ENCODE measurements at places on chromosomes 6 and 20.
A peak's percentile ranks its signal among the peaks of the same experiment; 100 is the strongest.

- peak; percentile 69 for DNase-seq
Observed at GRCh38 chr6:16322666-16323312, 84.4 kb downstream of the GMPR start.

- no peak for DNase-seq
Observed at GRCh38 chr20:11001764-11002540, 328.2 kb upstream of the JAG1 start.

DNA sequence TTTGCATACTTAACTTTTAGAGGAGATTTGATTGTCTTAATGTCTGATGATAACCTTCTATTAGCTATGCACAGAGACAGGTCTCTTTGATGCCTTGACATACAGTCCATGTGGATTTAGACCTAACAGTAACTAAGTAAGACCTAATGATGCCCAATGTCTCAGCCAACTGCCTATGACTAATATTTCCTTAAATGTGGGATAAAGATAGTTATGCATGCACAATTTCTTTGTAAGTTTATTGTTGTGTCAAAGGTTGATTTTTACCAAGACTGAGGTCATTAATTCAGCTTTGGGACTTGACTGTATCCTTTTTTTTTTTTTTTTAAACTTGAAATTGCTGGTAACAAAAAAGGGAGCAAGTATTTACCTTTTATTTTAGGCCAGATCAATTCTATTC, 450.0 kb downstream of the HAO1 start:
- no peak for DNase-seq

GRCh38 chr6:145893586-145893985, 70.6 kb downstream of the SHPRH start:
- no peak for DNase-seq

DNA sequence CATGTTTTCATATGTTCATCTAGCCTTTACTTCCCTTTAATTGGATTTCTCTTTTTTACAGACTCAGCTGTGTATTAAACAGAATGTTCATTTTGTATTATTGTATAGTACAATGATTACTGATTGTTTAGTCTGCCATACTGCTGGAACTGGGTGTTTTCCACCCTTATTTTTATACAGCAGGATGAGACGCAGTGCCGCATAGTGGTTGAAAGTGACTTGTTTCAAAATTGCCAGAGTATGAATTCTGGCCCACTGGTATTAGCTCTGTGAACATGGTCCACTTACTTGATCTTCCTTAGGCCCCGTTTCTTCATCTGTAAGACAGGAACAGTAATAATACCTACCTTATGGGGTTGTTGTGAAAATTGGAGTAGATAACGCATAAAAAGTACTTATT, 22.1 kb downstream of the AFDN start:
- DNase-seq = no peak

DNA sequence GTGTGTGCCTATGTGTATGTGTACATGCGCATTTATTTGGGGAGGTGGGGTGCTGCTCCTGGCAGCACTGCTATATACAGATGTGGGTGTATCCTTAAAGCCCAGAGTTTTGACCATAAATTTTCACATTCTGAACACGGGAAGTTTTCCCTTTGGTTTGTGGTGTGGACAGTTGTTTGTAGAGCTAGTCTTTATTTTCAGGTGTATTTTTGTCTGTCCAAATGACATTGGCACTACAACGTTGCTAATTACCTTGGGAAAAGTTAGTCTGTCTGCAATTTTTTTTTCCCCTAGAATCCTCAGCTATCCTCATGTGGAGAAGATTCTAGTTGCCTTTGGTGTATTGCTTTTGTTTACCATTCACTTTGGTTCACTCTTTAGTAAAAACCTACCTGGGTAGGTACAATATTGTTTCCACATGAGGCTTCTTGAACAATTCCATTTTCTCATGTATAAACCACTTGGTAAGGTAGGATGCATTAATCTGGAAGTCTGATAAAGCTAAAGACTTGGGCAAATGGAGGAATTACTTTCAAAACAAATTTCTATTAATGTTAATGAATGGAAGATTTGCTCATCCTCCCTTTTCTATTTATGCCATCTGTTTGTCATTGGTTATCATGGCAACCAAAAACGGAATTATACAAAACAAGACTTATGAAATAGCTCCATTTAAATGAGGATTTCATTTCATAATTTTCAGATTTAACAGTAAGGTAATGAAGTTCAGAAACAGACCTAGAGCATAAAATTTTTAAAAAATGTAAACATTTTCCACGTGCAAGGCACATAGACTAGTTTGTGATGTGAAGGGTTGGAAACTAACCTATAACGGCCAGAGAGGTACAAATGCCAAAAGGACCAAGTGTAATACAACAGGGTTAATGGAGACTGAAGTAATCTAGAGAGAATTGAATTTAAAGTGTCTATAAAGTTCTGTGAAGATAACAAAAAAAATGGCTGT, 3.9 kb downstream of the CCN2 start:
- no peak for DNase-seq

DNA sequence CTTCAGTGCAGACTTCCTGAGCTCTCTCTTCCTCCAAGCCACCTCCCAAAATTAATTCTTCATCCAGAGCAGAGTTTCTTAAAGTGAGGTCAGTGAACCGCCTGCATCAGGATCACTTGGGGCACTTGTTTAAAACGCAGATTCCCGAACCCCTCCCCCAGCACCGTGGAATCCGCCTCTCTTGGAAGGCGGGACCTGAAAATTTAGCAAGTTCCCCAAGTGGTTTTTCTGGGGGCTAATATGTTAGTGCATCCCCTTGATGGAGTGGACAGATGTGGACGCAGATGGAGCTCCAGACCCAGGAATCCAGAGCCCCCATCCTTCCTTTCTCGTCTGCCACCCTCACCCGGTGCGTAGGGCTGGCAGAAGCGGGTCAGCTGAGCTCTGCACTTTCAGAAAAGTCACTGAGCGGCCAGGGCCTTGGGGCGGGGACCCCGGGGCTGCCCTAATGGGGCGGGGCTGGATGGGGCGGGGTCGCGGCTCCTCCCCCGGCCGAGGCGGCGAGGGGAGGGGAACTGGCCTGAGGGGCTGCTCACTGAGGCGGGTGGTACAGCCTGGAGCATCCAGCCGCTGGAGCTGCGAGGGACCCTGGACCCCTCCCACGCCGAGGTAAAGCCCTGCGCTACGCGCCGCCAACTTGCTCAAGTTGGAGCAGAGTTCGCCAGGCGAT, at the start of the genes DEFB124 and REM1:
TSS of gene DEFB124 (minus strand) at position 370 of the 670 bp plus-strand sequence. CDS start 2,114 bp downstream, outside the sequence.
TSS of gene REM1 (plus strand) at position 531 of the 670 bp plus-strand sequence. CDS start 1,158 bp downstream, outside the sequence.
- no peak for DNase-seq

GRCh38 chr6:159233365-159234101, 64.3 kb downstream of the FNDC1 start:
- DNase-seq = no peak

- DNase-seq = no peak
Observed at GRCh38 chr20:64082820-64083377, 1.3 kb downstream of the LKAAEAR1 start.

DNA sequence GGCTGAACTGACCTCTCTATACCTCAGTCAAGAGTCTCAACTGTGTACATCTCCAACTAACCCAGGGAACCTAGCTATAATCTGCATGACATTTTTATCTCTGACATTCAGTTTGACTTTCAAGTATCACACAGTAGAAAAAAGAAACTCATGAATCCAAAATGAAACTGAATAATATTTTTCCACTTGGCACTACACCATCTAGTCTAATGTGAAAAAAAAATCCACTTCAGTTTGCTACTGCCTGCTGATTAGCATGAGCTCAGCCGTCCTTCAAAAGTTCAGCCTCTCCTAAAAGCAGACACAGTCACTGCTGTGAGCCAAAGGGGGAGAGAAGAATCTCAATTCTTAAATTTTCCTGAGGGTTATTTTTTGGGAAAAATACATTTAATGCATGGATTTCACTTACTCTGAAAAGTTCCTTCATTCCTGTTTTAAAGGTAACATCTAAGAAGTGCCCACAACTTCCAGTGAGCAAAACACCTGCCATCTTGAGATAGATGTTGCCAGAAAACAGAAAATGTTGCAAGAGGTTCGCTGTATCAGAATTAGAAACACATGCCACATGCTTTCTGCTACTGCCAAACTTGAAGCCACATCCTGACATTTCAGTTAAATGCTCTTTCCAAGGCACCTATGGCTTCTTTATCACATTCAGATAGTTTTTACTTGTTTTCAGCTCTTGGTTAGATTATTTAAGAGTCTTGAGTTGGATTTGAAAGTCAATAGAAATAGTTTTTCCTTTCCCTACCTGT, 95.4 kb downstream of the MKKS start:
- no peak for DNase-seq

- no peak for DNase-seq
Observed at GRCh38 chr6:97160280-97160679, 122.7 kb downstream of the MMS22L start.

- DNase-seq = no peak
Observed at GRCh38 chr20:10798811-10799210, 125.0 kb upstream of the JAG1 start.

DNA sequence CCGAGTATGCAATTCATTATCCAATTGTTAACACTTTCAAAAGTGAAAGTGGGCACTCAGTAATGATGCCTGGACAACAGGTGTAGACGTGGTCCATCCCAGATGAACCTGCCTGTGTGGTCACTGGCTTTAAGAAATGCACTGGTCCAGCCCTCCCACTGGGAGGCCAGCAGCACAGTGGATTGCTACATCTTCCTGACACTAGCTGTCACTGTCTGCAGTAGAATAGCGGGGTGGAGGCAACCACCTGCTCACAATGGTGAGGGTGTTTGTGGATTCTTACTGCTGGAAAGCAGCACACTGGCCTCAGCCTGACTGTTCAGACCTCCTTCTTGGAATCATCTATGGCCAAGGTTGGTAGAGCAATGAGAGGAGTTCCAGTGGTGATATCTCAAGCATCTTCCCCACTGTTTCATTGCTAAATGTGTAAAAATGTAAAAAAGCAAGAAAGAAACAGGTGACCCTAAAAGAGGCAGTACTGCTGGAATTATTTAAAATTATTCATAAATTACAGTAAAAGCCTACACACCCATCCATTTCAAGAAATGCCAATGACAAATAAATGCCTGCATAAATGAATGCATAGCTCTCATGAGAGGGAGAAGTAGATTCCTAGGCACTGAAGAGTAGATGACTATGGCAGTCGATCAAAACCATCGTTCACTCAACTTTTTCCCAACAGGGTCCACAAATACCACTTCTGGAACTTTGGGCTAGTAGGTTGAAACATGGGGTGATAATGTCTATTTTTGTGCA, 228.0 kb upstream of the PLN start:
- no peak for DNase-seq

GRCh38 chr20:40991181-40991889, 37.3 kb upstream of the TOP1 start:
- DNase-seq = peak; percentile 15

DNA sequence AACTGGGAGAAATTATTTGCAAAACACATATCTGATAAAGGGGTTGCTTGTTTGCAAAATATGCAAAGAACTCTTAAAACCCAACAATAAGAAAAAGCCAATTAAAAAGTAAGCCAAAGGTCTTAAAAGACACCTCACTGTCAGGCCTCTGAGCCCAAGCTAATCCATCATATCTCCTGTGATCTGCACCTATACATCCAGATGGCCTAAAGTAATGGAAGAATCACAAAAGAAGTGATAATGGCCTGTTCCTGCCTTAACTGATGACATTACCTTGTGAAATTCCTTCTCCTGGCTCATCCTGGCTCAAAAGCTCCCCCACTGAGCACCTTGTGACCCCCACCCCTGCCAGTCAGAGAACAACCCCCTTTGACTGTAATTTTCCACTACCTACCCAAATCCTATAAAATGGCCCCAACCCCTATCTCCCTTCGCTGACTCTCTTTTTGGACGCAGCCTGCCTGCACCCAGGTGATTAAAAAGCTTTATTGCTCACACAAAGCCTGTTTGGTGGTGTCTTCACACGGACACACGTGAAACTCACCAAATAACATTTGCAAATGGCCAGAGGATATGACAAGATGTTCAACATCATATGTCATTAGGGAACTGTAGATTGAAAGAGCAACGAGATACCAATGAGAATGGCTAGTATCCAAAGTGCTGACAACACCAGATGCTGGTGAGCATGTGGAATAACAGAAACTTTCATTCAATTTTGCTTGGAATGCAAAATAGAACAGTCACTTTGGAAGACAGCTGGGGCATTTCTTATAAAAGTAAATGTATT, 565.0 kb upstream of the ADGRB3 start:
- no peak for DNase-seq

GRCh38 chr6:108193131-108193530, 27.3 kb downstream of the NR2E1 start:
- DNase-seq = no peak

GRCh38 chr20:20085071-20085470, 32.7 kb downstream of the CFAP61 start:
- DNase-seq = no peak

DNA sequence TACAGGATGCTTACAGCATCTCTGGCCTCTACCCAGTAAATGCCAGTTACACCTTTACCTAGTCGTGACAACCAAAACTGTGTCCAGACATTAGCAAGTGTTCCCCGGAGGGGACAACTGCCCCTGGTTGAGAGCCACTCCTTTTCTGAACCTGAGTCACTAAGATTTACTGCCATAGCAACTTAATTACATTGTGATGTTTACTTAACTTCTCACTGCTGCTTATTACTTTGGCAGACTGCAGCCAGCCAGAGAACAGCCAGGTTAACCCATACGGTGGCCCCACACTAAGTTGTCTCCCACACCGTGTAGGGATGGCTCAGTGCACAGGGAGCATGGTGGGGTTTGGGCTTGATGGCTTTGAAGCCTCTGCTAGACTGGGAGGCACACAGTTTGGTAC, 204.7 kb upstream of the SULF2 start:
- DNase-seq = no peak

- DNase-seq = no peak
Observed at GRCh38 chr6:106608080-106608668, 21.1 kb downstream of the RTN4IP1 start.

- no peak for DNase-seq
Observed at GRCh38 chr6:40909811-40910210, 129.2 kb downstream of the UNC5CL start.

- no peak for DNase-seq
Observed at GRCh38 chr6:96157018-96157565, 141.3 kb downstream of the FUT9 start.

GRCh38 chr20:49210757-49211110, 8.5 kb upstream of the DDX27 start:
- no peak for DNase-seq

- DNase-seq = no peak
Observed at GRCh38 chr20:63979229-63979556, 249 bp downstream of the SAMD10 start.

GRCh38 chr20:41616228-41616627, 1.9 kb downstream of the CHD6 start:
- DNase-seq = no peak

Data from CD8-positive, alpha-beta memory T cell (primary cell).